AG20443 (cell line): ENCODE measurements at places on chromosomes 6 and 20.
A peak's percentile ranks its signal among the peaks of the same experiment; 100 is the strongest.

GRCh38 chr20:4483486-4483885, 238.2 kb upstream of the PRND start:
- peak; percentile 46 for DNase-seq

GRCh38 chr6:113855500-113856374, 1.4 kb upstream of the MARCKS start:
- peak; percentile 20 for DNase-seq

GRCh38 chr20:23081263-23081819, 4.8 kb downstream of the CD93 start:
- no peak for DNase-seq

GRCh38 chr6:122180132-122180531, 219.3 kb upstream of the HSF2 start:
- DNase-seq = peak; percentile 30

DNA sequence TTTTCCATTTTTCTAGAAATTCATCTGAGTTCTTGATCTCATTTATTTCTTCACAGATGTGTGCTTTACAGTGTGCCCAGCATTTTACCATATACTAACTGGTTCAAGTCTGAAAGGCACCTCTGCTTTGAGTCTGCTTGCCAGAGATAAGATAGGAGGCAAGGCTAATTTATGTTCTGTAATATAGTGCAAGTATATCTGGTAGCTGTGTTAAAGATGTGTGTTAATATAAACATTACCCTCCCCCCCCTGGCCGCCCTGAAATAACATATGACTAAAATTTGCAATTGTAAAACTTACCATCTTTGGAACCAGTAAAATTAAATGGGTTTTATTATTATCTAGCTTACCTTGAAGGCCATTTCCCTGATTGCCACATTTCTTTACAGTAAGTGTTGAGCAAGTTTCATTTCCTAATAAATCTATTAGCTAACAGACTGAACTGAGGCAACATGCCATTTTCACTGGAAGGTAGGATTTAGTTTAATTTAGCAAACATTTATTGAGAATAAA, 2.7 kb downstream of the FBXO9 start:
- no peak for DNase-seq

DNA sequence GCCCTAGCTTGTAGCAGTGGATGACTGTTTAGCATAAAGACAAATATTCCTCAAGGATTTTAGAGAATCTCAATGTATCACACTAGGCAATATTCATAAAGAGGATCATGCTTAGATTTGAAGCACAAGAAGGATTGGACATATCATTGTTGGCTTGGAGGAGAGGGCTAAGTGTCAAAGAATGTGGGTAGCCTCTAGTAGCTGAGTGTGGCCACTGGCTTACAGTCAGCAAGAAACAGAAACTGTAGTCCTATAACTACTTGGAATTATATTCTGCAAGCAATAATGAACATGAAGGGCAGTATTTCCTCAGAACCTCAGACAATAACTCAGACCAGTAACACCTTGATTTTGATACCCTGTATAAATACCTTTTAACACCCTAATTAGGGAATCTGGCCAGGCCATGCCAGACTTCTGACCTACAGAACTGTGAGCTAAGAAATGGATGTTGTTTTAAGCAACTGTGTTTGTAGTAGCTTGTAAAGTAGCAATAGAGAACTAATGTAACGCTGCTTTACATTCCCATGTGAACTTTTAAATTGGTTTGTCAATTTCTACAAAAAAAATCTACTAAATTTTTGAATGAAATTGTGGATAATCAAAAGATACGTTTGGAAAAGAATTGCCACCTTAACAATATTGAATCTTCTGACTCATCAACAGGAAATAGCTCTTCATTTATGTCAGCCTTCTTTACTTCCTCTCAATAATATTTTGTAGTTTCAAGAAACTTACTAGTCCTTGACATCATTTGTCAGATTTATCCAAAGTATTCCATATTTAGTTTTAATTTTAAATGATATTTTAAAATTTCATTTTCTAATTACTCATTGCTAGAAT, 65.2 kb upstream of the RSPO3 start:
- DNase-seq = peak; percentile 12

DNA sequence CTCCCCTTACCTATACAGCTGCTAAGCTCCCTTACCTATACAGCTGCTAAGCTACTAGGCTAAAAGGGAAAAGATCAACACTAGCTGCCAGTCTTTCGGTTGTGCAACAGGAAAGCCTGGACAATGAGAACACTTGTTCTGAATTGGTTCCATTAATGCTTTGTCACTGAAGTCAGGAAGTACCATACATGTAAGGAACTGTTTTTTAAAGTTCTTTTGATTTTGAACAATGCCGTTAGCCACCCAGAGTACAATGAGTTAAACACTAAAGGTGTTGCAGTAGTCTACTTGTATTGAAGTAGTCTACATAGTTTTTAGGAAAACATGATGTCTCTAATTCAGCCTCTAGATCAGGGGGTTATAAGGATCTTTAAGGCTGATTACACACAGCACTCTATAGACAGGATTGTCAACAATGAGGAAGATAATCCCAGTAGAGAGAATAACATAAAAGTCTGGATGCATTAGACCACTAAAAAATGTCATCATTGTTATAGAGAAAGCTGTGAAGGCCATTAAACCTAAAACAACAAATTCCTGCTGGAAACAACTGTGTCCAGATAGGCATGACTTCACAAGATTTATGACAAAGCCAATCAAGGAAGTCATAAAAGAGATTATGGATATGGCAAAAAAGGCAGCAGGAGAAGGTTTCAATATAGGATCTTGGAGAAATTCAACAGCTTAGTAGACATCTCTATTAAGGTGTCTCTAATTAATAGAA, 306.3 kb downstream of the PHF3 start:
- no peak for DNase-seq

- DNase-seq = no peak
These were observed 4.8 kb upstream of the MTFR2 start for GRCh38 chr6:136254851-136255466.

GRCh38 chr6:170572704-170573466, 11.6 kb downstream of the PDCD2 start:
- DNase-seq = no peak

- DNase-seq = no peak
These were observed 49.4 kb upstream of the TOP1 start for GRCh38 chr20:40979247-40979646.

- DNase-seq = no peak
These were observed 16.8 kb upstream of the SNX9 start for GRCh38 chr6:157806131-157806855.

DNA sequence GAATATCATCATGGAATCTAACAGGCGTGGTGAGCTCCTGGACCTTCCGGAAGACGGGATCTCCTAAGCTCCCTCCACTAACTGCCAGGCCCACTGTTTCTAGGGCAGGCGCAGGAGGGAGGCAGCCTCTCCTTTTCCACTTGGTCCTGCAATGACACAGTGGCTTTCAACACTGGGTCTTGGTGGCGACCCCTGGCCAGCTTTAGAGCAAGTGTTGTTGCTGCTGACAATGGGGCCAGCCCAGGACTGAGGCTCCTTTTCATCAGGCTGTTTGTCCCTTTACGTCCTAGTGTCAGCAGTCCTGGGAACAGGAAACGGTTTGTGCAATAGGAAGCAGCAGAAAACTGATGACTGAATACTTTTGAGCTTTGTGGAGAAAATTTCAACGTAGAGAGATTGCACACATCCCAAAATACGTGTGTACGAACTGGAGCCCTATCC, 9.7 kb upstream of the QKI start:
- peak; percentile 35 for DNase-seq

GRCh38 chr6:72619883-72620696, 1.8 kb upstream of the KCNQ5 start:
- DNase-seq = peak; percentile 56

DNA sequence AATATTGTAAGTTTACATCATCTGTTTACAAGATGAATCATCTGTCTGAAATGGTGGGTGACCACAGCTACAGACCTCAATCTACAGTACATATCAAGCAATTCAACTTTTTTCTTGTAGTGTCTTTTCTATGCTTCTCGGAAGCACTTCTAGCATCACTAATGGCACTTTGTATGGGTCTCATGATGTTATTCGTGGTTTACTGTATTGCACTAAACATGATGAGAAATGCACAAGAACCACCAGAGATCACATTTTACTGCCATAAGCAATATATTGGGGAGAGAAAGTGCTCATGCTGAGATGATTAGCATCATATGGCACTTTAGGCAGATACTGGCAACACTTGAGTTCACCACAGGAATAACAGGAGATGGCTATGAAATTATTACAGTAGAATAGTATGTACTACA, 15.4 kb upstream of the BTBD3 start:
- DNase-seq = no peak
